WERI-Rb-1 (cell line): ENCODE measurements at places on chromosomes 16 and 17.

GRCh38 chr16:26087091-26087490, 395.3 kb downstream of the HS3ST4 start:
- peak; percentile 8 for DNase-seq

DNA sequence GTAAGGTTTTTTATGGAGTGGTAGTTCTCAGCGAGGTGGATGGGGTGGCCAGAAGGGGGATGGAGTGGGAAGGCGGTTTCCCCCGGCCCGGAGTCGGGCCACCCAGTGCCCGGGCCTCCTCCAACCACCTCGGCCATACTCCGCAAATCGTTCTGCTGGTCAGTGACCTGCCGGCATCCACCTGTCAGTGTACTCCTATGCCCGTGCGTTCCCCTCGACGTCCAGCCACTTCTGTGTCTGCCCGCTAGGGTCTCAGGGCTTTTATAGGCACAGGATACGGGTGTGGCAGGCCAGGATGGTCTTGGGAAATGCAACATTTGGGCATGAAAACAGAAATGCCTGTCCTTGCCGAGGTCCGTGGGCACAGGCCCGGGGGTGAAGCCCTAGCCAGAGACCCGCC, 19.3 kb upstream of the ASGR2 start:
- DNase-seq: no peak

- no peak for DNase-seq
Measured at GRCh38 chr17:16435925-16436886, 20.8 kb downstream of the TRPV2 start.

DNA sequence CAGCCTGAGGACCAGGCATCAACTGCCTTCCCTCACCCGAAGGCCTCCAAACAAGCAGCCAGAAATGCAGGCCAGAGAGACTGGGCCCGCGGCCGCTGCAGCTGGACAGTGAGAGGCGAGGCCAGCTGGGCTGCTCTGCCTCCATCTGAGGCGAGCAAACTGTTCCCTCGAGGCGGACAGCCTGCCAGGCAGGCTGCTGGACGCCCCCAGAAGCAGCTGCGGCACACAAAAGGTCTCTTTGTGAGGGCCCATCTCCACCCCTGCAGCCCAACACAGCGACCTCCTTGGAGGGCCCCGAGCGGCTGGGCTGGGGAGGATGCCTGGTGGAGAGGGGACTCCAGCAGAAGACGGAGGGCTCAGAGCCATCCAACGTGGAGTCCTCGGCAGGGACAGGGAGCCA, 4.7 kb downstream of the CORO7 start:
- DNase-seq: no peak

GRCh38 chr16:24670623-24671454, 58.6 kb upstream of the TNRC6A start:
- no peak for DNase-seq

DNA sequence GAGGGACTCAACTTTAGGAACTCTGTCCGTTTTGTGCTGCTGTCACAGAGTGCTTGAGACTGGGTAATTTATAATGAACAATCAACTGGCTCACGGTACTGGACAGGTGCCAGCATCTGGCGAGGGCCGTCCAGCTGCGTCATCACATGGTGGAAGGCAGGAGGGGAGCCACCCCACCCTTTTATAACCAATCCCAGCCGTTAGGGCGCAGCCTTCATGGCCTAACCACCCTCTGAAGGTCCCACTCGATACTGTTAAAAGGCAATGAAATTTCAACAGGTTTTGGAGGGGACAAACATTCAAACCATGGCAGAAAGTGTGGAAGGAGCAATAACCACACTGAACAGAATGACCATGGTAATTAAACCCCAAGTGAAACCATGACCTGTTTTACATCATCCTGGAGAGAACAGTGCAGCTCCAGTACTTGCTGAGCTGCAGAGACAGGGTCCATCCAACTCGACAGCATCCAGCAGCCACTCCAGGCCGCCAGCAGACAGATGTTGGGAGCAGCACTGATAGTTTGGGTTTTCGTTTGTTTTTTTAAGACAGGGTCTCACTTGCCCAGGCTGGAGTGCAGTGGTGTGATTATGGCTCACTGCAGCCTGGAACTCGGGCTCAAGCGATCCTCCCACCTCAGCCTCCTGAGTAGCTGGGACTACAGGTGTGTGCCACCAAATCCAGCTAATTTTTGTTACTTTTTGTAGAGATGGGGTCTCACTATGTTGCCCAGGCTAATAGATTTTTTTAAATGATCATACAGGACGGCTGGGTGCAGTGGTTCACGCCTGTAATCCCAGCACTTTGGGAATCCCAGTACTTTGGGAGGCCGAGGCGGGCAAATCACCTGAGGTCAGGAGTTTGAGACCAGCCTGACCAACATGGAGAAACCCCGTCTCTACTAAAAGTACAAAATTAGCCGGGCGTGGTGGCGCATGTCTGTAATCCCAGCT, 11.0 kb downstream of the CHMP6 start:
- no peak for DNase-seq

DNA sequence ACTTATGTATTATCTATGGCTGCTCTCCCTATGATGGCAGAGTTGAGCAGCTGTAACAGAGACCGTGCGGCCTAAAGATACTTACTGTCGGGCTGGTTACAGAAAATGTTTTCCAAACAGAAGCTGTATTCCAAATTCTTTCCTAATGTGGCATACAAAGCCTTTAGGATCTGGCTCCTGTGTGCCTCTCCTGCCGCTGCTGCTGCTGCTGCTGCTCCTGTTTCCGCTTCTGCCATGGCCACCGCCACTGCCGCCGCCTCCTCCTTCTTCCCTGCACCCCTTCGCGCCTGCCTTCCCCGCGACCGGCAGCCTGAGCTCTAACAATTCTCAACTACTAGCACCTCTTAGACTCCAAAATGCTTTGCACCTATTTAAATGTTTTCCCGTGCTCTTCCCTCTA, 263.9 kb upstream of the TBX2 start:
- DNase-seq: no peak

- no peak for DNase-seq
Measured at GRCh38 chr17:12830777-12831247, 41.5 kb downstream of the ARHGAP44 start.

DNA sequence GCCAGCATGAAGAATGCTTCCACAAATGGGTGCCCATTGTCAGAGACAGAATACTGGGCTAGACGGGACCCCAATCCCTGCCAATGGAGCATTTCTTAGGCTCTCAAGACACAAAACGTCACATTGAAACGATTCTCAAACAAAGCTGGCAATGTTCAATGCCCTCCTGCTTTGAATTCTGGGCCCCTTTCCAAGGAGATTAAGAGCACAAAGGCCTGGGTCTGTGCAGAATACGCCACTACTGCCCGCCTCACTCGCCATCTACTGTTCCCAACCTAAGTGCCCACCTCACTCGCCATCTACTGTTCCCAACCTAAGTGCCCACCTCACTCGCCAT, 9.7 kb downstream of the CFAP20 start:
- no peak for DNase-seq

DNA sequence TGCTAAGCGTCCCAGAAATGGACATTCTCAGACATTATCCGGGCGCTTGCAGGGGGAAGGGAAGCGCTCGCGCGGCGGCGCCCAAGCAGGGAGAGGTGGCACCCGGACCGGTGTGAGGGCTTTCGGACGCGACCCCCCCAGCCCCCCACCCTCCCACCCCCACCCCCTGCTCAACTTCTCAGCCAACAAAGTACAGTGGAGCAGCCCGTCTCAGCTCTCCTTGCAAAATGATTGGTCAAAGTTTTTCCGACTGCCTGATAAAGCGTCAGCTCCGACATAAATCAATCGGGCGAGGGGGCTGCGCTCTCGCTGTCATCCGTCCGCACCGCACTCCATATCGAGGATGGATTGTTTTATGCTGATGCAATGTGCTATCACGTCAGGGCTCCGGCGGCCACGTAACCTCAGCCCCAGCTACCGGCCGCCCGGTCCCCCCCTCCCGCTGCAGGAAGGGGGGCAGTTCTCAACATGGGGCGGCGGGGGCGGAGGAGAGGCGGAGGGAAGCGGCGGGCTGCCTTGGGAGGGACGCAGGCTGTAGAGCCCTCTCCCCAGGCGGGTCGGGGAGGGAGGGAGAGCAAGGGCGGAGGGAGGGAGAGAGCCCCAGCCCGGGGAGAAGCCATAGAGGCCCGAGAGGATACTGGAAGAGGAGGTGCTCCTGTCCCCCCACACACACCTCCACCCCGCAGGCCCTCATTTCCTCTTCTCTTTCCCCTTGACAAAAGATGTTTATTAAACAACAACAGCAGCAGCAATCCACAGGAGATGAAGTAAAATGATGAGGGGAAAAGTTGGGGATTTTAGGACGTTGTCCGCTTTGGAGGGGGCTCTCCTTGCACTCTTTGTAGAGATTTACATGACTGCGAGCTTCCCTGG, at the start of gene HOXB9:
HOXB9 (minus strand) TSS at position 114 of the 873 bp plus-strand sequence; CDS start at position 25, 89 bp downstream.
- DNase-seq: no peak

GRCh38 chr17:28946239-28946638, 5.1 kb downstream of the PHF12 start:
- no peak for DNase-seq
